ENCODE measurements at places on chromosomes 7 and 10.

GRCh38 chr7:3065724-3066143 lies 22.1 kb upstream of the CARD11 start:
- DNase-seq: peak; percentile 79

- DNase-seq: no peak
These were observed 45.7 kb downstream of the CXCL12 start for GRCh38 chr10:44339218-44339617.

DNA sequence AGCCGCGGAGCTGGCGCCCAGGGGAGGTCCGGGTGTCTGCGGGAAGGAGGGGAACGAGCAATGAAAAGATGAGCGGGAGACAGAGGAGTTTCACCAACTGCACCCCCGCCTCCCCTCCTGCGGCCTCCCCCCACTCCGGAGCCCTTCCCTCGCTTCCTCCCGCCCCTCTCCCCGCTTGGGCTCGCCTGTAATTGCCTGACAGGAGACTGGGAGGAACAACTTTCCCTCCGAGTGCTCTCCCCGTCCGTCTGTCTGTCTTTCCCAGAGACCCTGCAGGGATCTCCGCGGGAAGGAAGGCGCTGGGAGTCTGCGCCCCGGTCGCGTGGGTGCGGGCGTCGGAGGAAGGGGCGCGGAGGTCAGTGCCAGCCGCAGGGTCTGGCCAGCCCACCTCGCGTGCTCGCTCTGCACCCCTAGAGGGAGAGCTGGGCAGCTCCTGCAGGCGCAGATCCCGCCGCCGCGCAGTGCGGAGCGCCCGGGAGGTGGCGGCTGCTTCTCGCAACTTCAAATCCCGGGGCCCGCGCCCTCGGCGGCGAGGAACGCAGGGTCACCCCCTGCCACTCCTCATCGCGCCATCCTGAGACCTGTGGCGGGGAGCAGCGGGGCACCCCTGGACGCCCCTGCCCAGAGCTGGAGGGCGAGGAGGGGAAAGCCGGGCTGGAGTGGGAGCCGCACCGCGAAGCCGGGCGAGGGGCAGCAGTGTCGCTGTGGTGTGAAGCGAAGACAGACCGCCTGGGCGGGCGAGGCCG lies 511 bp upstream of the NRP1 start:
- peak; percentile 66 for DNase-seq

DNA sequence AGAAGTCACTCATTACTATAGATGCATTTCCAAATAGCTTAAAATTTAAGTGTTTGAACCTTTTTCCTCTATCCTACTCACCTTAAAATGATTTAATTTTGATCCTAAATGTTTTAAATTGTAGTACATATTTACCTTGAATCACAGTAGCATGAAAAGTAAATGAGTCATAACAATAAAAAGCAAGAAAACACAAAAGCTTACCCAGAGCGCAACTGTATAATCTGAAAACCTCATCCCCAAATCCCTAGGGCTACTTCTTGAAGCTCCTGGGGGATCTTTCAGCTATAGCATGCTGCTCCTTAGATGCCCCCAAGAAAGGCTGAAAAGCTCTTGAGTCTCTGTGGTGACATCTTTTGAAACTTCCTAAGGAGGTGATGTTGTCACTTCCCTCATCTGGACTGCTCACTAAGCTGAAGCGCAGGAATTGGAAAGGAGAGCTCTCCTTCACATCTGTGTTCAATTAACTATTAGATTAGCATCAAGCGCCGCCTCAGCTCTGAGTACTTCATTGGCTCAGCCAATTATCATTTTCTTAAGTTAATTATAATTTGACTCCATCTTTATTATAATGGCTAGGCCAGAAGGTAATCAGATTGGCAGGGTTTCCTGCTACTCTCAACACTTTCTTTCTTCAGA lies 60.2 kb downstream of the SEMA3E start:
- DNase-seq: no peak

DNA sequence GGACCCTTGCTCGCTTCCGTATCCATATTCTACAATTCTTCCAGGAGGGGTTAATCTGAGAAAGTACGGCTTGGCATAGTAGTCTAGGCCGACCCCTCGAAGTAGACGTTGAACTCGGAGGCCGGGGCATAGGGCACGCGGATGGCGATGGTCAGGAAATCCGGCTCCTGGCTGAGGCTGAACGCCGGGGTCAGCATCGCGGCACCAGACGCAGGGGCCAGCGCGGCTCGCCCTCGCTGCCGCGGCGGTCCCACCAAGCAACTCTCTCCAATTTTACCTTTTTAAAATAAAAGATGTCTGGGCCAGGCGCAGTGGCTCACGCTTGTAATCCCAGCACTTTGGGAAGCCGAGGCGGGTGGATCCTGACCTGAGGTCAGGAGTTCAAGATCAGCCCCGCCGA lies 7.3 kb upstream of the SGMS1 start:
- DNase-seq: no peak

DNA sequence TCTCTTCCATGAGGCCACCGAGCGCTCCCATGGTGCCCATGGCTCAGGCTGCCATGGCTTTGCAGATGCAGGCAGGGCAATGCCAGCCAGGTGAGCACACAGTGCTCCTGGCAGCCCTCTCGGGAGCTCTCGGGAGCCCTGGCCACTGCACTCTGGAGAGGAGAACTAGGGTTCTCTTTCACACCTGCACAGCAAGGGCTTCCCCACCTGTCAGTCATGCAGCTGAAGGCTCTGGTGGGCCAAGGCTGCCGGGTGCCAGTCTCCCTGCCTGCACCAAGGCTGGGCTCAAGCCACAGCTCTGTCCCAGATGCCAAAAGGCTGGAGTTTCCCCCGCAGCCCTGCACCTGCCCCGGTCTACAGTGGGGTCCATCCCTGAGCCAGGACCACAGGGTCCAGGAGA lies 32.6 kb downstream of the NUDT1 start:
- no peak for DNase-seq

DNA sequence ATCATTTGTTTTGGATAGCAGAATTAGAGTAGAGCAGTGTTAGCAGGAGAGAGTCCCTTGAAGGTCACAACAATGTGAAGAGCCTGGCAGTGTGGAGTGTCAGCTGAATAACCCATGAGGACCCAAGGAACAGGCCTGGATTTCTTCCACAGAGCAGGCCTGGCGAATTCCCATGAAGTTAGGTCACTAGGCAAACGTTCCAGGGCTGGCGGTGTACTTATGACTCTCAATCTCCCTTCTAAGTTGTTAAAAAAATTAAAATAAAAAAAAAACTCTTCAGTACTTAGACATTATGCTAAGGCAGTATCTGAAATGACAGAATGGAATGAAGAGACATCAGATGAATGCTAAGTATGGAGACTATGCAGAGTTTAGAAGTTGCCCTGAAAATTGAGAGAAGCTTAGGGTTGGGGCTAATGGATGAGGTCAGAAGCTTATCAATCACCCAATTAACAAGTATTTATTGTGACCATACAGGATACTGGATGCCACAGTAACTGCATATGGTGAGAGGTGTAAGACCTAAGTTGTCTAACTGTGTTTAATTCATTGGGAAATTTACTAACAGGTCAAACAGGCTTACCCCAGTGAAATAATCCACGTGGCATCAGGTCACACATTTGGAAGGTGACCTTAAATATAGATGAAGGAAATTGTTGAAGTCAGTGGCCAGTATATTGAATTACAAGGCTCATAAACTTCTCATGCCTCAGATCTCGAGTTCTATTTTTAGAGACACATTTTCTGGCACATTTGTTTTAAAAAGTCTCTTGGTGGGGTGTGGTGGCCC lies 126.2 kb upstream of the NRP1 start:
- DNase-seq: peak; percentile 31

DNA sequence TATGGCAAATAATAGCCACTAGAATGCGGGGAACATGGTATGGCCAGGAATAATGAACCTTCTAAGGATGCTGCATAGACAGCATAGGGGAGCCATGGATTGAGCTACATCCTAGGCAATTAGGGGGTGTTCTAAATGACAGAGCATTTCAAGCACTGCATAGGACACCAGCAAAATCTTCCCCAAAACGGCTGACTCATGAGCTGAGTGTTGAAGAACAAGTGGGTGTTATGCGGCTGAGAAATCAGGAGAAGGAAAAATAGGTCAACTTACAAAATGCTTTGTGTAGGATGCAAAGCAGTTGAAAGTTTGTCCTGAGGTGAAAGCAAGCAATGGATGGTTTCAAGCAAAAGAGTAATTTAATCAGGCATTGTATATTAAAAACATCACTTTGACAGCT lies 1023.5 kb upstream of the C7orf33 start:
- no peak for DNase-seq

GRCh38 chr7:37065779-37066271 lies 341.5 kb upstream of the AOAH start:
- DNase-seq: no peak

DNA sequence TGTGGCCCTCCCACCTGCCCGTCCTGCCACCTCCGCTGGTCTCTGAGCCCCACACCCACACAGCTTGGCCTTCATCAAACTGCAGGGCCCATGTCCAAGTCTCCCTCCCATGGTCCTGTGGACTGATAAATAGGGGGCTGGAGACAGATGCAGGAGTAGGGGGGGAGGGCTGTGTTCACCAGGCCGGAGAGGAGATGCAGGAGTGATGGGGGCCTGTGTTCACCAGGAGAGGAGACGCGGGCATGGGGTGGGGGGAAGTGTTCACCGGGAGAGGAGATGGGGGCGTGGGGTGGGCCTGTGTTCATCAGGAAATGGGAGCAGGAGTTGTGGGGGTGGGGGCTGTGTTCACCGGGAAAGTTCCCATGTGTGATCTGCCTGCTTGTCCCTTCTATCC lies 37.0 kb downstream of the JAKMIP3 start:
- DNase-seq: no peak

DNA sequence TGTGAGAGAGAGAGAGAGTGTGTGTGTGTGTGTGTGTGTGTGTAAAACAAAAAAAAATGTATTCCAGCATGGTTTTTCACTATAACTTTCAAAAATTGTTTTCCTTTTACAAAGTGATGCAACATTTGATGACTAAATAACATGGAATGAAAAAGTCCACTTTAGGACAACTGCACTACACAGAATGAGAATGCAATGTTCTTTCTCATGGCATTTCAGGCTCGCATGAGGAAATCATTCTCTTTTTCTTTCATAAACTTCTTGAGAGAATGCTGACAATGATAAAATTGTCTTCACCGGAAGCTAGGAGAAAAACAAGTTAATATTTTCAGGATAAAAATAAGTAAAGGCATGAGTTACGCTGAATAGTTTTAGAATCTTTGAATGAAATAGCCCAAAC lies 53.7 kb downstream of the SLC16A12 start:
- peak; percentile 32 for DNase-seq

GRCh38 chr10:120997313-120997712 lies 146.2 kb downstream of the WDR11 start:
- DNase-seq: no peak

GRCh38 chr7:54543051-54543488 lies 895 bp downstream of the VSTM2A start:
- peak; percentile 77 for DNase-seq
